ENCODE measurements at places on chromosomes 11 and 22.

DNA sequence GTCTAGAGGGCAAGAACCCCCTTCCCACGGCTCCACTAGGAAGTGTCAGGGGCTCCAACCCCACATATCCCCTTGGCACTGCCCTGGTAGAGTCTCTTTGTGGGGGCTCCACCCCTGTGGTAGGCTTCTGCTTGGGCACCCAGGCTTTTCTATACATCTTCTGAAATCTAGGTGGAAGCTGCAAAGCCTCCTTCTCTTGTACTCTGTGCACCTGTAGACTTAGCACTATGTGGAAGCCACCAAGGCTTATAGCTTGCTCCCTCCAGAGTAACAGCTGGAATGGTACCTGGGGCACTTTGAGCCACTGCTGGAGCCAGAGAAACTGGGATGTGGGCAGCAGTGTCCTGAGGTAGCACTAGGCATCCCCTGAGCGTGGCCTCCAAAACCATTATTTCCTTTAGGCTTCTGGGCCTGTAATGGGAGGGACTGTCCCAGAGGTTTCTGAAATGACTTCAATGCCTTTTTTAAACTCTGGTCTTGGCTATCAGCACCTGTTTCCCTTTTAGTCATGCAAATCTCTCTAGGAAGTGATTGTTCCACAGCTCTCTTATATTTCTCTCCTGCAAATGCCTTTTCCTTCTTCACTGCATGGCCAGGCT, 68.4 kb downstream of the TRAF6 start:
- no peak for DNase-seq

DNA sequence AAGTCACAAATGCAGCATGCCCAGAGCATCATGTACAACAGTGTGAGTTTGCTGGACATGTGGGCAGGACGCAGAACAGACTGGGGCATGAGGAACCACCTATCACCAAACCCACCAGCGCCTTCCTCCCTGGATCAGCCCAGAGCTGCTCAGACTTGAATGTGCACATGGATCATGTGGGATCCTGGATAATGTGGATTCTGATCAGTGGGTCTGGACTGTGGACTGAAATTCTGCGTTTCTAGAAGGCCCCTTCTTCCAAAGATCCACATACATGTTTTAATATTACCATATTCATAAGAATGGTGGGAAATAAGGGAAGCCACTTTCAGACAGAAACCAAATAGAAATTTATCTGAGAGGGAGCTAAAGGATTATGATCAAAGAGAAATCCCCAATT, 85.6 kb upstream of the VPREB1 start:
- DNase-seq = no peak

- DNase-seq = no peak
These were observed 9.5 kb downstream of the SYT7 start for GRCh38 chr11:61571337-61571736.

GRCh38 chr11:88655196-88655595, 317.7 kb upstream of the CTSC start:
- no peak for DNase-seq

GRCh38 chr11:61980783-61981541, 13.5 kb upstream of the FTH1 start:
- DNase-seq = no peak

All from HS-5 (cell line).